Esophagus squamous epithelium (tissue), 5 donors: ENCODE measurements at places on chromosomes 6 and 20. TPM values are rescaled to one million over a fixed set of nuclear protein-coding genes. Genes with fewer than 3 reads are reported as not detected.

DNA sequence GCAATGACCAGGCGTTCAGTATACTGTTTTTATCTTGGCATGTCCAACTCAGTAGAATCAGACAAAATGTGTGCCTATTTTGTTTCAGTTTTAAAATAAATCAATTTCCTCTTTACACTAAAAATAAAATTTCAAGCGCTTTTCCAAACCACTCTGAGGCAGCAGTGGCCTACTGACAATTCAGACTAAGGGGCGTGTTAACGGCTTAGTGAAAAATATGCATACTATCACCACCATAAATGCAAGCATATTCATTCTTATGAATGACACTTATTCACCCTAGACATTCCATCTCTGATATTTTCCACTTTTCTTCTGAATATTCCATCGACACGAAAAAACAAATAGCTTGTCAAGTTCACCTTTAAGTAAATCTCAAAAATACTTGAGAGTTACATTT lies 7.5 kb downstream of the TBX18 start:
- H3K27me3 ChIP-seq, result no peaks in the 10 kb centered on the region
- H3K36me3 ChIP-seq, result no peaks in the 10 kb centered on the region
- no peak overlapping the region for H3K27ac ChIP-seq
- H3K4me1 ChIP-seq, result no peaks in the 10 kb centered on the region
- H3K4me3 ChIP-seq, result no peak overlapping the region
- DNase-seq, result no peak

- no peaks in the 10 kb centered on the region for H3K4me1 ChIP-seq
- no peaks in the 10 kb centered on the region for H3K36me3 ChIP-seq
- H3K4me3 ChIP-seq, result no peak overlapping the region
- H3K27me3 ChIP-seq, result no peaks in the 10 kb centered on the region
Observed at GRCh38 chr20:3551681-3552434, 81.0 kb downstream of the ATRN start.

DNA sequence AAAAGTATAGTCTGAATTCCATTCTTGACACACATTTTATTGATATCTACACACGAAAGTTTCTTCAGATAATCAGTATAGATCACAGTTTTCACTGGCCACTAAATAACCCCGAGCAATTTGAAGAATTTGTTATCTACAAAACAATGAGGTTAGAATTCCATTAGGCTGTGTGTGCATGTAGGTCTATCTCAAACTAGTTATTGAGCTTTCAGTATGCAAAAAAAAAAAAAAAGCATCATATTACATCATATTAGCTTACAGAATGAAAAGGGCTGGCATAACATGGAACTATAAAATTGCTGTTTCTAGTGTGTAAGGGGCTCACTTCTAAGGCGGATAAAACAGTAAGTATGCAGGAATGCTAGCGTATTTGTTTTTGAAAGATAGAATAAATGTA lies 59.5 kb upstream of the ADGRG6 start:
- H3K27ac ChIP-seq, result no peak overlapping the region
- no peaks in the 10 kb centered on the region for H3K36me3 ChIP-seq
- no peak for DNase-seq
- no peaks in the 10 kb centered on the region for H3K27me3 ChIP-seq
- H3K4me1 ChIP-seq, result no peaks in the 10 kb centered on the region
- H3K4me3 ChIP-seq, result no peak overlapping the region

- H3K4me1 ChIP-seq, result no peaks in the 10 kb centered on the region
- DNase-seq, result no peak
- no peak overlapping the region for H3K4me3 ChIP-seq
- H3K27ac ChIP-seq, result no peak overlapping the region
- no peaks in the 10 kb centered on the region for H3K36me3 ChIP-seq
Observed at GRCh38 chr20:40294747-40295146, 394.3 kb downstream of the MAFB start.

The BTNL2 gene
- not detected for total RNA-seq

The CENPW gene
- total RNA-seq, result 10.1 TPM

DNA sequence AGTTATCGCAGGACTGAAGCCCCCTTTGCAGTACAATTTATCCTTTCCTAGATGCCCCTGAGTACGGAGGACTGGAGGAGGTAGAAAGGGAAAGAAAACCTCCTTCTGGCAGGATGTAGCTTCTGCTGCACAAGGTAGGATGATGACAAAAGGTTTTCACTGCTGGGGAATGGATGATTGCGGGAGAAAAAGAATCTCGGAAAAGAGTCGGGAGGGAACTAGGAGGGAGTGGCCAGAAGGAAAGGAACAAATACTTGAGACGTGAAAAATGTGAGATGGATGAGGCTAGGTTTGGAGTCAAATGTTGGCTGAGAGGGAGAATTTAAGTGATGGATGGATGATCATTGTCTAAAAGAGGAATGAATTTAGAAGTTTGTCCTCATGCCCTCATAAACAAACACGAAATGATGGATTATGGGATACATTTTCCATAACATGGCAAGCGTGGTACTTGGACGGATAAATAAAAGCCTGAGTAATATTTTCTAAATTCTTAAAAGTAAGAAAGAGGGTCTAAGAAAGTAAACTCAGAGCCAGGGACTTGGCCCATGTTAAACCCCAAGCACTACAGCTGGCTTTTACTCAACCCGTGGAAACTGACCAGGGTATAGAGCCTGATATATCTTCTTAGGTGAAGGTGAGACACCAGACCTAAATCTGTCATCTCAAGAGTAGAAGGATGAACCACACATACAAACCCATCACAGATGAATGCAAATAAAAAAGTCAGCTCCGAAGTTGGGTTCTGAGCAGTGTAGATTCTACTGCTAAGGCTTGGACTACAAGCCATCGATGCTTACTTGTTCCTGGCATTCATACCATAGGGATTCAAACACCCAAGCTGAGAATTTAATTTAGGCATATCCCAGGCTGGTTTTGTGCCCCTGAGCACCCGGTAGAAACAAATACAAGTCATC lies 72.4 kb downstream of the HFE start:
- DNase-seq, result no peak
- peaks cover 9% of the 10 kb centered on the region for H3K4me1 ChIP-seq
- H3K4me3 ChIP-seq, result peak overlapping the region; percentile 39
- no peaks in the 10 kb centered on the region for H3K36me3 ChIP-seq
- peak overlapping the region; percentile 99 for H3K27ac ChIP-seq

- no peaks in the 10 kb centered on the region for H3K36me3 ChIP-seq
- DNase-seq, result no peak
- H3K27ac ChIP-seq, result no peak overlapping the region
- no peaks in the 10 kb centered on the region for H3K27me3 ChIP-seq
- no peak overlapping the region for H3K4me3 ChIP-seq
- H3K4me1 ChIP-seq, result peaks cover 32% of the 10 kb centered on the region
Observed at GRCh38 chr6:43729537-43729936, 40.5 kb upstream of the VEGFA start.
